Activated naive CD8-positive, alpha-beta T cell treated with anti-CD3 and anti-CD28 coated beads for 36 hours (primary cell): ENCODE measurements at places on chromosomes 12 and 14. TPM values are rescaled to one million over a fixed set of nuclear protein-coding genes. Genes with fewer than 3 reads are reported as not detected.
A peak's percentile ranks its signal among the peaks of the same experiment; 100 is the strongest.

- H3K4me3 ChIP-seq: no peak overlapping the region
- H3K27me3 ChIP-seq: peaks cover 8% of the 10 kb centered on the region
- no peak for DNase-seq
- no peak overlapping the region for H3K27ac ChIP-seq
These were observed 26.2 kb upstream of the DYNC1H1 start for GRCh38 chr14:101937926-101938767.

DNA sequence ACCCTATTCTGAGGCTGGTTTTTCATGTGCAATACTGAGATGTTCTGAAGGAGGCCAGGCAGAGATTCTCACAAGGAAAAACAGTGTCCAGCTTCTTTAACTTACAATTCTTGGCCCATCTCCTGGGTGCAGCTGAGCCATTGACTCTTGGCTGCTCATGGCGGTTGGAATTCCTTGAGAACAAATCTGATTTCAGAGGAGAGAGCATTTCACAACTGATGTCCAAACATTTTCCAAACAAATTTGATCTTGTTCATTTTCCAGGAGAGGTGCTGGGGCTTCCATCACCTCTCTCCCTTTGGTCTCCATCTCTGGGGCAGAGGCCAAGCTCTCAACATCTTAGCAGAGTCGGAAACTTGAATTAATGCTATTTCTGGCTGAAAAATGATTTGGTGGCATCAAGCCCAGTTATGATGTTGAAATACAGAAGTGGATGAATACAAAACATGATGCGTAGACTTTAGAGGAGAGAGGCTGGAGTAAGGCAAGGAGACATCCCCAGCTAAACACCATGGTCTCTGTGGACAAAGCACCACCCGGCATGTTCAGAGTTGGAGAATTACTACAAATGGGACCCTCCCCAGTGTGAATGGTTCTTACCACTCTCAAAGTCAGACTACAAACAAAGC is 593.0 kb downstream of the VRK1 start:
- H3K27me3 ChIP-seq: no peaks in the 10 kb centered on the region
- H3K4me1 ChIP-seq: peaks cover 17% of the 10 kb centered on the region
- DNase-seq: no peak
- H3K36me3 ChIP-seq: no peaks in the 10 kb centered on the region
- no peak overlapping the region for H3K27ac ChIP-seq

- no peaks in the 10 kb centered on the region for H3K27me3 ChIP-seq
- no peak overlapping the region for H3K4me3 ChIP-seq
- H3K4me1 ChIP-seq: peaks cover 2% of the 10 kb centered on the region
- H3K36me3 ChIP-seq: no peaks in the 10 kb centered on the region
- H3K27ac ChIP-seq: no peak overlapping the region
- DNase-seq: no peak
These were observed 130.4 kb downstream of the GRIP1 start for GRCh38 chr12:66548338-66549049.

GRCh38 chr12:65632131-65632855 is 192.0 kb upstream of the HMGA2 start:
- H3K4me3 ChIP-seq: no peak overlapping the region
- no peaks in the 10 kb centered on the region for H3K36me3 ChIP-seq
- DNase-seq: no peak
- no peaks in the 10 kb centered on the region for H3K4me1 ChIP-seq
- peaks cover 4% of the 10 kb centered on the region for H3K27me3 ChIP-seq
- no peak overlapping the region for H3K27ac ChIP-seq

- no peak overlapping the region for H3K4me3 ChIP-seq
- no peak overlapping the region for H3K27ac ChIP-seq
- DNase-seq: no peak
- H3K36me3 ChIP-seq: peaks cover 19% of the 10 kb centered on the region
- peaks cover 10% of the 10 kb centered on the region for H3K4me1 ChIP-seq
These were observed 159.8 kb downstream of the TGFB3 start for GRCh38 chr14:75821831-75822521.

DNA sequence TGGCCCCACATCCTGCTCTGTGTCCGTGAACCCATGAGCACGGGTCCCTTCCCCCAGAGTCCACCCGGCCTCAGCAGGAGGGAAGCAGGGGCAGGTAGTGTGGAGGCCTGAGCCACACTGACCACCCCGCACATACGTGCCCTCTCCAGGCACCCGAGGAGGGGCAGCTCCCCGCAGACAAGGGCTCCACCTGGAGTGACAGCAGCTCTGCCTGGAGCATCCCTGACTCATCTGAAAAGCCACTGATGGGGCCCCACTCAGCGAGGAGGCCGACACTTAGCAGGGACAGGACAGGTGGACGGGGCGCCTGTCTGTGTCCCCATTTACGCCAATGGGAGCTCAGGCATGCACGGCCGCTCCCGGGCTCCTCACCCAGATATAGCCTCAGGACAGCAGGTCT is 237.6 kb upstream of the SFSWAP start:
- H3K27ac ChIP-seq: no peak overlapping the region
- no peaks in the 10 kb centered on the region for H3K27me3 ChIP-seq
- peaks cover 3% of the 10 kb centered on the region for H3K4me1 ChIP-seq
- no peak overlapping the region for H3K4me3 ChIP-seq
- no peaks in the 10 kb centered on the region for H3K36me3 ChIP-seq

GRCh38 chr14:21748869-21749303 is 75.3 kb upstream of the OR4E1 start:
- H3K4me3 ChIP-seq: peak overlapping the region; percentile 74
- H3K36me3 ChIP-seq: no peaks in the 10 kb centered on the region
- H3K4me1 ChIP-seq: peaks cover 8% of the 10 kb centered on the region

- H3K36me3 ChIP-seq: no peaks in the 10 kb centered on the region
- DNase-seq: no peak
- H3K4me3 ChIP-seq: no peak overlapping the region
- H3K27me3 ChIP-seq: no peaks in the 10 kb centered on the region
- H3K4me1 ChIP-seq: no peaks in the 10 kb centered on the region
These were observed 476.5 kb downstream of the FOXG1 start for GRCh38 chr14:29242755-29243754.

GRCh38 chr12:120402217-120402616 is 33.3 kb upstream of the MSI1 start:
- peaks cover 6% of the 10 kb centered on the region for H3K4me1 ChIP-seq
- H3K27ac ChIP-seq: no peak overlapping the region
- no peaks in the 10 kb centered on the region for H3K36me3 ChIP-seq

The NTN4 gene
- not detected for total RNA-seq

The LTB4R2 gene
- total RNA-seq: 11.5 TPM

The TAS2R50 gene
- 0.37 TPM for total RNA-seq

The SDS gene
- total RNA-seq: not detected

The USP44 gene
- total RNA-seq: 18.7 TPM

The GSC gene
- total RNA-seq: not detected
